ENCODE measurements at places on chromosomes 7 and 10.
A peak's percentile ranks its signal among the peaks of the same experiment; 100 is the strongest.

DNA sequence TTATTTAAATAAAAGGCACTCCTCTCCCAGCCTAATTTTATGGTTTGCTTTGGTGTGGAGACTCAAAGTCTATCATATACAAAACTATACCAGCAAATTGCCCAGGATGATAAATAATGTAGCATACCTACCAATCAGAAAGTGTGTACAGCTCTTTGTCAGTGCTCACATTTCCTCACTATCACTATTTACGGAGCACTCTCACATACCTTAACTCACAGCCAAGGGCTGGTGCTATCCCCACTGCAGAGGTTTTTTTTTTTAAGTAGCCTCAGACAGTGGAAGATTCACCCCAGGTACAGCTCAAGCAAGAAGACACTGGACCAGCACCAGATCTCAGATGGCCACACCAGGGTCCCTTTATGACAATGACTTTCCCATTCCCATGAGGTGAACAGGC lies 2.5 kb downstream of the PDLIM1 start:
- no peak for DNase-seq

DNA sequence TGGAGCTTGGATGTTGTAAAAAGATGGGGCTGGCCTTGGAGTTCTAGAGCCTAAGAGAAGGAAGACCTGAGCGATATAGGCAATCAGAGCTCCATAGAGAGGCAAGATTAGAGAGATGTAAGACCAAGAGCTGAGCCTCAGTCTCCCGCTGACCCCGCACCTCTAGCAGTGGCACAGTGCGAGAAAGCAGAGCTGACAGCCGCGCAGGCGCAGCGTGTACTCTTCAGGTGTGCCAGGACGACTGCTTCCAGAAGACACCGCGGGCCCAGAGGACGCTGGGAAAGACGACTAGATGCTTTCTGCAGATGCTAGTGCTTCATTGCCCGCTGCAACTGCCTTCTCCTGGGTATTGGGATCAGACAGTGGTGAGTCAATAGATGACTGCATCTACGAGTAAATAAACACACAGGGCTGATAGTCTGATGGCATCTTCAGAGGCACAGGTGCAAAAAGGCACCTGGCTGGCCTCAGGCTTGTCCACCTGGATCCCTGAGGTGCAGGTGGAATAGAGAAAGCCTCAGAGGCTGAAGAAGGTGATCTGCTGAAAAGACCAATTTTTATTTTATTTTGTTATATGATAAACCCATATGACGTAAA lies 38.1 kb upstream of the CCDC6 start:
- no peak for DNase-seq

- no peak for DNase-seq
Observed at GRCh38 chr7:6718124-6718523, 11.4 kb upstream of the ZNF12 start.

- no peak for DNase-seq
Observed at GRCh38 chr7:13312307-13312706, 624.9 kb downstream of the ARL4A start.

DNA sequence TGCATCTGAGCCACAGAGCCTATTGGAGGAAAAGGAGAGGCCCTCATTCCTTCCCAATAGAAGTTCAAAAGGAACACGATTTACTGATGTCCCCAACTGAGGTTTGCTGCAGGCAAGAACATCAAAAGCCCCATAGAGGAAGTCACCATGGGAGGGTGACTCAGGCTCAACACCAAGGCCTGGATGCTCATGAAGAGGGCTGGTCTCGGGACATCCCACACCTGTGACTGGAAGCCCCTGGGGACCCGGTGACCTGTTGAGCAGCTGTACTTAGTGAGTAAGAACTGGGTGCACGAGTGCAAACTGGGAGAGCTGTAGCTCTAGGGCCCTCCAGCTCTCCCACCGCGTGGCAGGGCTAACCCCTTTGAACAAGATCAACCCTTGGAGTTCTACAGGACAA lies 38.0 kb downstream of the CYTH3 start:
- DNase-seq = no peak

DNA sequence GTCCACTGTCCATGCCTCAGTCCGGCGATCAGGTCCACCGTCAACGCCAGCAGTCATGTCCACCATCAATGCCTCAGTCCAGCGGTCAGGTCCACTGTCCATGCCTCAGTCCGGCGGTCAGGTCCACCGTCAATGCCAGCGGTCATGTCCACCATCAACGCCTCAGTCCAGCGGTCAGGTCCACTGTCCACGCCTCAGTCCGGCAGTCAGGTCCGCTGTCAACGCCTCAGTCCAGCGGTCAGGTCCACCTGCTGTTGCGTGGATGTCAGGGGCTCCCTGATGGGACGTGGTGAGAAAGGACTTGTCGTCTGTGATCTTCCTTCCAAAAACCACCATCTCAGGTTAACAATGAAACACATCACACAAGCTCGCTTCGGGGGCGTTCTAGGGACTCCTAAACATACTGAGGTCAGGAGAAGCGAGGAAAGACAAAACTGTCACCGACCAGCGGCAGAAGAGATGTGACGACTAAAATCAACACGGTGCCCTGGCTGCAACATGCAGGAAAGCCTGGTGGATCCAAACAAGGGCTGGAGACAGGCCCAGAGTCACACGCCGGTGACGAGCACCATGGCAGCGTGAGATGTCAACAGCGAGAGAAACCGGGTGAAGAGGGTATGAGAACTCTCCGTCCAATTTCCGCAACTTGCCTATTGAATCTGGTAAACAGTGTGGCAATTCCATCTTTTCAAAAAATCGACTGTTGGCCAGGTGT lies 264.2 kb downstream of the MAD1L1 start:
- DNase-seq = no peak

GRCh38 chr7:36958111-36958733 lies 233.9 kb upstream of the AOAH start:
- no peak for DNase-seq

DNA sequence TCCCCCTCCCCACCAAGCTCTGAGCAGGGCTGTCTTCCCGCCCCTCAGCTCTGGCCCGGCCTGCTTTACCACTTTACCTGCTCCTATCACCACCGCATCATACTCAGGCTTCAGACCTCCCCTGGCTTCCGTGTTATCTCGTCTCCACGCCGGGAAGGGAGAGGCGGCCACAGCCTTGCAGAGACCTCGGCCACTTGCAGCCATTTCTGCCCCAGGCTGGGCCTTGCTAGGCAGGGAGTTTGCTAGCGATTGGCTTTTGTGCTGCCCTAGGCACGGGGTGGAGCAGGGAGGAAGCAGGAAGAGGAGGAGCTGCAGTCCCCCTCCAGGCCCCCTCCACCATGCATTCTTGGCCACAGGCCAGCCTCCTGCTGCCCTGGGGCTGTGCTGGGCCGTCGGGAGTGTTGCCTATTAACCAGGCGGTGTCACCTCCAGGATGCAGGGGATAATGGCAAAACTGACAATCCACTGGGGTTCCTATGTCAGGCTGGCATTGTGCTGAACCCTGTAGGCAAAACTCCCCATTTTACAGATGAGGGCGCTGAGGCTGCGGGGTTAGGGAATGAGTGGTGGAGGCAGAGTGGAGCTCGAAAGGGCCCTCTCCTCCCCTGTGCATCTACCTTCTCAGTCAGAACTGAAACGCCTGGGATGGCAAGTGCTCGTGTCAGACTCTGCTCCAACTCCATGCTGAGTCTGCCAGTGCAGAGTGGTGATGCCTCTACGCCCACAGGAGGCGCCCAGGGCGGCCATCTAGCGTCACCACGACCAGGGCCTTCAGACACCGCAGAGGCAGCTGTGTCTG lies at the start of gene PYROXD2:
Gene PYROXD2, minus strand, starts transcription at position 251 of the 799 bp plus-strand sequence. Its CDS starts 47 bp downstream, at position 204.
- DNase-seq = peak; percentile 99

DNA sequence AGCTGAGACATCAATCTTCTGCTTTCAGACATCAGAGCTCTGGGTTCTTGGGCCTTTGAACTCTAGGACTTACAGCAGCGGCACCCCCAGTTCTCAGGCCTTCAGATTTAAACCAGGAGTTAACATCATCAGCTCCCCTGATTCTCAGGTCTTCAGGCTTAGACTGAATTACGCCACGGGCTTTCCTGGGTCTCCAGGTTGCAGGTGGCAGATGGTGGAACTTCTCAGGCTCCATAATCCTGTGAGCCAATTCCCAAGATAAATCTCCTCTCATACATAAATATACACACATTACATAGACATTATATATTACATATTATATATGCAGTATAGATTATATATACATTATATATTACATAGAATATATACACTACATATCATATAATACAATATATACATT lies 408.9 kb upstream of the AUTS2 start:
- DNase-seq = no peak

DNA sequence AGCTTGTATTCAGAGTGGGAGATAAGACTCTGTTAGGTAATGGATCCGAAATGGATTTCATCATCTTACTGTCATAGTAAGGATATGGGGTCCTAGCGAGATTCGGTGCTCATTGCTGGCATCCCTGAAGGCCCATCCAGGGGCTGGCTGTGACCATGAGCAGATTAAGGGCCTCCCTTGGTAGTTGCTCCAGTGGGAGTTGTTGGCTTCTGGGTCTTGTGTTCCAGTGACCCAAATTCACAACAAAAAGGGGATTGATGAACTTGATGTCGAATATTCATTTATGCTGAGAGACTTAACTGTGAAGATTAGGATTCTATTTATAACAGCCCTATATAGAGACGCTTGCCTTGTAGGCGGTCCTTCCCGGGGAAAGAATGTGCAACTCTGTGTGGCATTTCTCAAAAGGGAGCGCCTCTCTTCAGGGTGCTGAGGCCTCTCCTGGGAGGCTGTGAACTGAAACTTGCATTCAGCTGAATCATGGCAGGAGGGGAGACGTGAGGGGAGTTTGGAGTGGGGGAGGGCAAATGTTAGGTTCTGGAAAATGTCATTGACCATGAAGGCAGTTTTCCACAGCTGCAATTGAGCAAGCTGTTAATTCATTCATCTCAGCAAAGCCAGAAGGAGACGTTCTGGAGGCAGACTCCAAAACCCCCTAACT lies 233.1 kb upstream of the FZD8 start:
- no peak for DNase-seq

DNA sequence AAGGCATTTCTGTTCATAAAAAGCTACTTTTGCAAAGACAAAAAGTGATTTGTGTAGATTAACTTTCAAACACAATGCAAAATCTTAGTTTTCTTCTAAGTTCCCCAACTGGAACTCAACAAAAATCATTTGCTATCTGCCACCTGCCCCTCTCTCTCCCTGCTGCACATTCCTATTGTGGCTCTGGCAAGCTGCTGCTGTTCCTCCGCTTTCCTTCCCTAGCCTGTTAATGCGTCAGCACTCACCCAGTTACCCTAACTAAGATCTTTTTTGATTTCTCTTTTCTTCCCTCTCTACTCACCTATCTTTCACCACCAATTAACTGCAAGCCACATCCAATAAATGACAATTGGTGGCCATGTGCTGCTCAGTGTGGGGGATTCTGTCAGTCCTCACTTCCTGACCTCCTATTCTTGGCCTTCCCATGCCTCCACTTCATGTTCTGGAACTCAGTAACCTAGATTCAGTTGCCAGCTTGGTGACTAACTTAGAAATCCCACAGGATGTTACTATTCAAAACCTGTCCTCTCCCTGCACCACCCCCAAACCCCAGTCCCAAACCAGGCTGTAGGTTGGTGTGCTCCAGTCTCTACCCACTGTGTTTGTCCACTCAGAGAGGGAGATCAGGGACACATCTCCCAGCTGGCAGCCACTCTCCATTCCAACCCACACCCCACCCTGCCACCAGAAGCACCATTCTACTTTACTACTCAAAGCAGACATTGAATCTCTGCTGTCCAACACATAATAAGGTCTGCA lies 140.2 kb upstream of the CTTNBP2 start:
- DNase-seq = no peak

- DNase-seq = no peak
Observed at GRCh38 chr7:21276471-21277035, 151.3 kb upstream of the SP4 start.

GRCh38 chr10:18279173-18279572 lies 138.9 kb downstream of the CACNB2 start:
- DNase-seq = peak; percentile 41

- no peak for DNase-seq
Observed at GRCh38 chr10:117656385-117657367, 114.1 kb downstream of the EMX2 start.

- peak; percentile 43 for DNase-seq
Observed at GRCh38 chr10:123890226-123890625, 1.4 kb downstream of the CPXM2 start.

GRCh38 chr10:110967645-110968044 lies 48.2 kb downstream of the SHOC2 start:
- DNase-seq = no peak

DNA sequence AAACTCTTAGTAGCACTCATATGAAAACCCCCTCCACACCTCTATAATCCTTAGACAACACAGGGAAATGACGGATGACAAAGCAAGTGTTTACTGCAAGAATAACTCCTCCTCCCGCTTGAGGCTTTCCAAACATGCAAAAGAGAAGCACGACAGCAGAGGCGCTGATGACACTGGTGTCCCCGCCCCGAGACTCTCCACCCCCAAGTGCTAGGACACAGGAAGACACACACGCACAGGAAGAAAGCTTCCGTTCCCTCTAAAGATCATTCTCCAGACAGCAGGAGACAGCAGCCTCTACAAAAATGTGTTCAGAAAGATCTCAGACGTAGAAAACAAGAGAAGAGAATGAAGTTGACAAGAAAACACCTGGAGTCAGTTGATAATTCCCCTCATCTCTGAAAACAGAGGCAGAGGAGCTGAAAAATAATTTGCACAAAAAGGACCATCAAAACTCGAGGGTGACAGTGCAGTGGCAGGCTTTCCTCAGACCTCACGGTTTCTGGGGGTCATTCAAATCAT lies 90.2 kb downstream of the DLG5 start:
- peak; percentile 77 for DNase-seq

DNA sequence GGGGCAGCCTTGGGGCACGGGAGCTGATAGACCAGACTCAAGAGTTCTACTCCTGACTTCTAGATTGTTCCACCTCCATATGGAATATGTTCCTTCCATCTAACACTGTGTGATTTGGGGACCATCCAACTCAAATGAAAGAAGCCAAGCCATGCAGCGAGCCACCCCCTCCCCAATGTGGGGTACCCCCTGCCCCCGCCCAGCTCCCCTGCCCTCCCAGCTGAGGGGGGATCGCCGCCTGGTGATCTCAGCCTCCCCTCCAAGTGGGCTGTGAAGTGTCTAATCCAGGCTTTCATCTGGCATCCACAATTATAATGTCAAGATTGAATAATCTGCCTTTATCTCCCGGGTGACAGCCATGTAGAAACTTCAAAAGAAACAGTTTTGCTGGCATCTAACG lies 246.1 kb downstream of the RPS24 start:
- no peak for DNase-seq

DNA sequence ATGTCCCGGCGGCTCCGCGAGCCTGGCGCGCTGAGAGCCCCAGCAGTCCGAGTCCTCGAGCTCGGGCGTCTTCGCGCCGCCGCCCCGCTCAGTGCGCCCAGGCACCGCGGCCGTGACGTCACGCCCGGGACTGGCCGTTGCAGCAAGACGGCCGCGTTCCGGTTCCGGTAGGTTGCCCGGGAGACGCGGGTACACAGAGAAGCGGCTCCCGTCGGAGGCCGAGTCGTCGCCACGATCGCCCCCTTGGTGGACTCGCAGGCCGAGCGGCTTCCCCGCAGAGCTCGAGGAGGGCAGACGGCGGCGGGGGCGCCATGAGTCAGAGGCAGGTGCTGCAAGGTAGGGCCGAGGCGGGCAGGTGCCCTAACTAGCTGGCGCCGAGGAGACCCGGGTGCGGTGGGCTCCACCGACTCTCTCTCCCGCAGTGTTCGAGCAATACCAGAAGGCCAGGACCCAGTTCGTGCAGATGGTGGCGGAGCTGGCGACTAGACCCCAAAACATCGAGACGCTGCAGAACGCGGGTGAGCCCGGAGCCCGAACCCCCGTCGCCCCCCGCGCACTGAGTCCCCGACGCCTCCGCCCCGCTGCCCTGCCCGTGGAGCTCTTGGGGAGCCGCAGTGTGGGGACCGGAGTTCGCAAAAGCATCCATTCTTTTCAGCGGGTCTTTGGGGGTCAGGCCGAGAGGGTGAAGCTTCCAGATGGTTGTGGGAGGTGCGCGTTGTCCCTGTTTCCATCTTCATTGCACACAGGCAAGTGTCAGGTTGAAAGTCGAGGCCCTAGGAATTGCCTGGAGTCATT lies at the start of gene SPAG6:
Gene SPAG6, plus strand, starts transcription at position 196 of the 795 bp plus-strand sequence. Its CDS starts 116 bp downstream, at position 312.
- DNase-seq = peak; percentile 15
